ENCODE measurements at places on chromosomes 13 and 19.

- ATAC-seq = peak; percentile 25
Measured at GRCh38 chr19:47227352-47228167, 3.4 kb downstream of the BBC3 start.

GRCh38 chr19:1064661-1065605 lies 2.0 kb upstream of the ARHGAP45 start:
- ATAC-seq = peak; percentile 47

GRCh38 chr13:93249364-93250306 lies 23.0 kb downstream of the GPC6 start:
- no peak for ATAC-seq

DNA sequence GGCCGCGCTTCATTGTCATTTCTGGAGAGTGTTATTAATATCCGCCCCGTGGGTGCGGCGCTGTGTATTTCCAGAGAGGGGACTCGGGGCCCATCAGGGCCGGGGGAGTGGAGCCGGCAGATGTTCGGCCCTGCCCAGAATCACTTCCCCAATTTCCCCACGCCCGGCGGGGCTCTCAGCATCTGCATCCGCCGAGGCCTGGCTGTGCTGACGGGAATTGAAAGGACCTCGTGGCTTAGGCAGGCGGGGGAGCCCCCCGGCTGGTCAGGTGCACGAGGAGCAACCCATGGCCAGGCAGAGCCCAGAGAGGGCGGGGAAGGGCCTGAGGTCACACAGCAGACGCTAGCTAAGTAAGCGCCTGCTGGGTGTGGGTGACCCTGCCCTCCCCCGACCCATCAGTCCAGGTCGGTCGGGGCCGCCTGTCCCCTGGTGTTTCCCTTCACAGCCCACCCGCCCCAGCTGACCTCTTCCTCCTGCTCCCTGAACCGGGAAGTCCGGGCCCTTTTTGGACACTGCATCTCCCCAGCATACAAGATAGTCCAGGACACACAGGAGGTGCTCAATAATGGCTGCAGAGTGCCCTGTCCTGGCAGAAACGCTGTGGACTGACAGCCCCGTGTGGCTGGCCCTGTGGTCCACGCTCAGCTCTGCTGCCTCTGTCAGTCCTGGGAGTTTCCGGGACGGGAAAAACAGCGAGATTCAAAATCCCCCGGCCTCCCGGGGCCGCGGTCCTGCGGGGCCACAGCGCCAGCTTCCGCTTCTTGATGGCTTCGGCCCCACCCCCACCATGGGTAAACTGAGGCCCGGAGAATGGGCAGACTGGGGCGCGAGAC lies 22.1 kb downstream of the ARID3A start:
- peak; percentile 69 for ATAC-seq

DNA sequence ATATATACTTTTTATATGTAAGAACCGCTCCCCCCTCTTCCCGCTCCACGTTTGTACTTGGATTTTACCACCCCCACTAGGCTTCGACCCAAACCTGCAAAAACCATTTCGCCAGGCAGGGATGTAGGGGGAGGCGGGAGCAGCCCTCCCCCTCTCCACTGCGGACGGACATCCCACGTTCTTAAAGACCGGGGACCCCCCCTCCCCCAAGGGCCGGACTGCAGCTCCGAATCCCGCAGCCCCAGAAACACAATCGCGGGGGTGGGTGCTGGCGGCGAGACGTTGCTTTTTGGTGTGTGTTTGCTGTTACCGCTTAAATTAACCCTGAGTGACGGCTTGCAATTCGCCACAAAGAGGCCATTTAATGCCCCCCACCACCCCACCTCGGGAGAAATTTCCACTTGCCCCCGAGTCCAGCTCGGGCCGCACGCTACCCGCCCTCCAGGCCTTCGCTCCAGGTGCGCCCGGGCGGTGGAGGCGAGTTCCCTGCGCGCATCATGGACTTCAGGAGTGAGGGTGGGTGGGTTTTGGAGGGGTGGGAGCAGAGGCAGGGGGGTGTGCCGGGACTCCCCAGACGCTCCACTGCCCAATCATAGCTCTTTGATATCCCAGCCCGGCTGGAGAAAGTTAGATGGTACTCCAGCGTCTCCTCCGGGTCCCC lies 15.8 kb downstream of the NFIX start:
- ATAC-seq = no peak

DNA sequence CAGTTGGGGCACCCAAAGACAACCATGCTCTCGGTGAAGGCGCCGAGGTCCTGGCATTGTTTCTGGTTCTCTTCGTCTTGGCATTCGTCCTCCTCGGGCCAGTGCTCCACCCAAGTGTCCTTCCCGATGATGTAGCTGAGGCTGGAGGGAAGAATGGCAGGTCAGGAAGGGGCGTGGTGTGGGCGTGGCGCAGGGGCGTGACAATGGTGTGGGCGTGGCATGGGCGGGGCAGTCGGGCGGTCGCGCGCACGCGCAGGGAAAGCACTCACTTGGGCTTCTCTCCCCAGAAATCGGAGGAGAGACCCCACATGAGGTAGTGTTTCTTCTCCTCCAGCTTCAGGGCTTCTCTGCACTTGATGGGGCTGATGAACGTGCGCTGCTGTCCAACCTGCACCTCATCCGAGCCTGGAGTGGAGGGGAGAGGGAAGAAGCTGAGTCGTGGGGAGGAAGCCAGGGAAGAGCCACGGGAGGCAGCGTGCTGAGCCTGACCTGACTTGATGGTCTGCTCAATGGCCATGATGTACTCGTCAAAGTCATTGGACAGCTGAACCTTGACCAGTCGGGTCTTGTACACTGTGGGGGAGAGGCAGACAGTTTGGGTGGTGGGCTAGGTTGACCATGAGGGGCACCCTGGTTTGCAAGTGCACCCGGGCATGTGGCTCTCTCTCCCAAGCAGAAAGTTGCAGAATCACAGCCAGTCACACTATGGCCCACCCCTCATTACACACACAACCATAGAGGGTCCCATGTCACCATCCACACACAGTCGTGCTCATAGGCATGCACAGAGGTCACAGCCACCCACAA lies 8.1 kb upstream of the TNFSF14 start:
- ATAC-seq = no peak

- no peak for ATAC-seq
Measured at GRCh38 chr13:46334035-46334822, 52.8 kb downstream of the RUBCNL start.

- ATAC-seq = no peak
Measured at GRCh38 chr19:536881-537404, 5.4 kb downstream of the CDC34 start.

DNA sequence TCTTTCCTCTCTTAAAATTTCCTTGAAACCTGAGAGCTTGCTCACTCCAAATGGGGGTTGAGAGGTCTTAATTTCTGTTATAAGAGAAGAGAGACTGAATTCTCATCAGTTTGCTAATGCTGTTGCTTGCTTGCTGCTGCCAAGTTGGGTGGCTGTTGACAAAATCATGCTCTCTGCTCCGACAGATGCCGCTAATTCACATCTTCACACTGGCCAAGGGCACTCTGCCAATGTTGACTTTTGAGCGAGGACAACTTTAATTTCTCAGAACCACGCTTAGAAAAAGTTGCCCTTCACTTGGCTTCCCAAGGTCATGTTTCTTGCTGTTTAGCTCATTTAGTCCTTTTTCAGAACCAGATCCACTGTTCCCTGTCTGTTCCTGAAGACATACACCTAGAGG lies 402.9 kb downstream of the HS6ST3 start:
- no peak for ATAC-seq

GRCh38 chr13:25541434-25542123 lies 169.8 kb downstream of the ATP8A2 start:
- ATAC-seq = no peak

GRCh38 chr13:102793611-102794355 lies 5.0 kb downstream of the POGLUT2 start:
- ATAC-seq = no peak

GRCh38 chr19:23403052-23403451 lies 7.8 kb upstream of the ZNF91 start:
- ATAC-seq = no peak

GRCh38 chr13:75986818-75987217 lies 350.7 kb downstream of the LMO7 start:
- ATAC-seq = no peak

GRCh38 chr19:32879741-32880140 lies 10.2 kb upstream of the SLC7A9 start:
- ATAC-seq = no peak

GRCh38 chr13:40583738-40584137 lies 82.7 kb downstream of the FOXO1 start:
- peak; percentile 60 for ATAC-seq

DNA sequence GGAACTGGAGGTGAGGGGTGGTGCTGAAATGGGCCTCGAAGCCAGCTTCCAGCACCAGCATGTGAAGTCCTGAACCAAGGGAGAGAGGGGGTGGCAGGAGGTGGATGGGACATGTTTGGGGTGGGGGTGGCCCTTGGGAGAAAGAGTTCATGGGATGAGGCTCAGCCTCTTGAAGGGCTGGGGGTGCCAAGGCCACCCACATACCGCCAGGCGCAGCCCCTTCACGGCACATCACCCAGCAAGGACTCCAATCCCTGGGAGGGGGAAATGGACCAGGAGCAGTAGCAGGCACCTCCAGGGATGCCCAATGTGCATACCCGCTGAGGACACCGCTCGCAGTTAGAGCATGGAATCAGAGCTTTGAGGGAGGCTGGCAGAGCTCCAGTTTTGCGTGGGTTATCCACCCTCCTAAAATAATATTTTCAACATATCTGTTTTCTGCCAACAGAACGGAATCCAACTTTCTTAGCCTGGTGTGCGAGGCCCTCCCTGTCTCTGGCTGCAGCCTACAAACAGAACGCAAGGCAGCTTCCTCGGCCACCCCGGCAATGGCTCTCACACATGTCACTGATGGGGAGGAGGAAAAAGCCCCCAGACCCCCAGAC lies 140.5 kb upstream of the VSTM2B start:
- no peak for ATAC-seq

DNA sequence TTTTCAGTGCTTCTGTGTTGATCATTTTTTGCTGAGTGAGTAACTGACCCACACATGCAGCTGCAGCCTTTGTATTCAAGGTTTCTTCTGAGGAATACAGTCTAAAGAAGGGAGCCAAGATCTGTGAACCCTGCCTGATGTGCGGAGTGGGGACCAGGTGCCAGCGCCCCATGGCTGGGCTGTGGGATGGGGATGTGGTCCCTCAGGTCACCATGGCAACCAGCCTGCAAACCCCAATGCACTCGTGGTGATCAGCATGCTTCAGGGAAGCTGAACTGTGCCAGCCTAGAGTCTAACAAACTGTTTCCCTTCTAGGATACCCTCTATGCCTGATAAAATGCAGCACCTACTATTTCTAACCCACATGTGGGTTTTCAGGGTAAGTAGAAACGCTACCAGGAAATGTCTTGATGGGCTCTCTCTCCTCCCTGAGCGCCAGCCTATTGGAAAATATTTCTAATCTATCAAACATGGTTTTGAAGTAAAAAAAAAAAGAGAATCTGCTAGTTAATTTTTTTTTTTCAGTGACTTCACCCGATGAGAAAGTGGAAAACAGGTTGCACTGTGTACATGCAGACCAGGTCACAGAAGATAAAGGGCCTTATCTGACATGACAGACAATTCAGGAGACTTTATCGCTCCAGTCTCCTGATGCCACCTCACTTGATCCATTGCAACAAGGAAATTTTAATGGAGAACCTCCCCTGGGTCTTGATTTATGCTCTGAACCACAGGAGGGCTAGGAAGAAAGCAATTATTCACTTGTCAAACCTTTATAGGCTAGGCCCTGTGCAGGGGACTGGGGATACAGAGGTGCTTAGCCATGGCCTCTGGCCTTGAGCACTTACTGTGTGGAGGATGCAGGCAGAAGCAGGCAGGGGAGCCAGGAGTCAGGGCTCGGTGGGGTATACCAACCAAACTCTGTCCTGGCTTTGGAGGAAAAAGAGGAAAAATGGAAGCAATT lies 51.1 kb downstream of the RASL11A start:
- peak; percentile 29 for ATAC-seq
